ENCODE measurements at places on chromosomes 2 and 18. TPM values are rescaled to one million over a fixed set of nuclear protein-coding genes. Genes with fewer than 3 reads are reported as not detected.

DNA sequence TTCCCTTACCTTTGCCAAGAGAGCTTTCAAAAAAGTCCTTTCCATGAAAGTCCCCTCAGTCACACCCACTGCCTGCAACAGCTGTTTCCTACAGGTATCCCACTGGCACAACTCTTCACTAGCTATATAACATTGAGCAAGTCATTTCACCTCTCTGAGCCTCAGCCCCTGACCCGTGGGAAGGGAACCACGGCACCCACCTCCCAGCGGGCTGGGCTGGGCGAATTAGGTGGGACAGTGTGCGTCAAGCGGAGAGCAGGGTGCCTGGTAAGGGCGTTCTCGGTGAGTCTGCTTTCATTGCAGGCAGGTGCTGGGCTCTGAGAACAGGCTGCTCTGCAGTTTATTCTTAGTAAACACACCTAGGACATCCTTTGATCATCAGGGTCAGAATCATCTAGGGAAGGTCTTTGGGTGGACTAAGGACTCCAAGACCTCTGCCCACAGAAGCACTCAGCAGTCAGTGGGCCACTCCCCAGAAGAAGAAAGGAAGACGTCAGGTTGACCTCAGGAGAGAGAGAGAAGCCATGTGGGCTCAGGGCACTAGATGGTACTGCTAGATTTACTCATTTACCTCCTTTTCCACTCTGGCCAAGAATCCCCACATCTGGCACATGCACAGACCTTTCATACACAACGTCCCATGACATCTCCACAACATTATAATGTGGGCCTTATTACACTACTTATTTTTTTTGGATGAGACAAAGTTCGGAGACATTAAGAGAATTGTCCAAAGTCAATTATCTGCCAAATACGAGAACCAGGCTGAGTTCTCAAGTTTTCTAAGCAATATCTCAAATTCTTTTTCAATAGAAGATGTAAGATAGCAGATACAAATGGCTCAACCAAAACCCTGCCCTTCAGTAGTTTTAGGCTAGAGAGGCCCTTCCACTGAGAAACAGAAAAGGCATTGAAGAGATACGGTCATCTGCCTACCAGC is 79.9 kb downstream of the GALNT14 start:
- no peak for DNase-seq

- no peak for DNase-seq
Measured at GRCh38 chr2:138720035-138720838, 60.0 kb downstream of the NXPH2 start.

GRCh38 chr2:172836347-172836821 is 100.7 kb downstream of the RAPGEF4 start:
- DNase-seq: peak; percentile 80

DNA sequence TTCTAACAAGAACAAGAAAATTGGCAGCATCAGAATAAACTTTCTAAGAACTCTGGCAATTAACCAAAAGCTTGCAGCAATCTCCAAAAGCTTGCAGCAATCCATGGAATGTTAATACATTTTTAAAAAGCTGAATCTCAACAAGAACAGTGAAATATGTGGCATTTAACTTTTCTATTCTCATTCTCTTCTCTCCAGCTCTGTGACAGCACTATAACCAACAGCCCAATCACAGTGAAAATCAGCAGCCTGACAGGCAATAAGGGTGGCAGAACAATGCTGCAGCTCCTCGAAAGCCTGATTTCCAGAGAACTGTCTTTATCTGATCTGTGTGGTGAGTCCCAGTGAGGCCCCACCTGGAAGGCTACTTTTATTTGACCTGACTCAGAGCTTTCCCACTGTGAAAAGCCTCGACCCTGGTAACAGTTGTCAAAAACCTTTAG is 60.0 kb downstream of the TMEM131 start:
- DNase-seq: peak; percentile 78

DNA sequence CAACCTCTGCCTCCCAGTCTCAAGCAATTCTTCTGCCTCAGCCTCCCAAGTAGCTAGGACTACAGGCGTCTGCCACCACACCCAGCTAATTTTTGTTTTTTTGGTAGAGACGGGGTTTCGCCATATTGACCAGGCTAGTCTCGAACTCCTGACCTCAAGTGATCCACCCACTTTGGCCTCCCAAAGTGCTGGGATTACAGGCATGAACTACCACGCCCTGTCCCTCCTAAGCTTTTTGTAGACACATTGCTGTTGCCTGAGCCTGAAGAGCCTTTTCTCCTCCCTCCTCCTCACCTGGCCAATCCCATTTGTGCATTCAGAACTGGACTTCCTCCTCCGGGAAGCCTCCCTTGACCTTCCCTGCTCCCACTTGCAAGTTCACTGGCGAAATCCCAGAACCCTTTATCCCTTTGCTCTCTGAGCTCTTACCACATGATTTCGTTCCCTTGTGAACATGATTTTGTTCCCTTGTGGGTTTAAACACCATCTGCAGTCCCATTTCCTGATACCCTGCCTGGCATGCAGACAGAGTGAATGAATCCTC is 2.6 kb downstream of the C2orf72 start:
- no peak for DNase-seq

- DNase-seq: no peak
Measured at GRCh38 chr18:7618891-7619442, 51.9 kb downstream of the PTPRM start.

DNA sequence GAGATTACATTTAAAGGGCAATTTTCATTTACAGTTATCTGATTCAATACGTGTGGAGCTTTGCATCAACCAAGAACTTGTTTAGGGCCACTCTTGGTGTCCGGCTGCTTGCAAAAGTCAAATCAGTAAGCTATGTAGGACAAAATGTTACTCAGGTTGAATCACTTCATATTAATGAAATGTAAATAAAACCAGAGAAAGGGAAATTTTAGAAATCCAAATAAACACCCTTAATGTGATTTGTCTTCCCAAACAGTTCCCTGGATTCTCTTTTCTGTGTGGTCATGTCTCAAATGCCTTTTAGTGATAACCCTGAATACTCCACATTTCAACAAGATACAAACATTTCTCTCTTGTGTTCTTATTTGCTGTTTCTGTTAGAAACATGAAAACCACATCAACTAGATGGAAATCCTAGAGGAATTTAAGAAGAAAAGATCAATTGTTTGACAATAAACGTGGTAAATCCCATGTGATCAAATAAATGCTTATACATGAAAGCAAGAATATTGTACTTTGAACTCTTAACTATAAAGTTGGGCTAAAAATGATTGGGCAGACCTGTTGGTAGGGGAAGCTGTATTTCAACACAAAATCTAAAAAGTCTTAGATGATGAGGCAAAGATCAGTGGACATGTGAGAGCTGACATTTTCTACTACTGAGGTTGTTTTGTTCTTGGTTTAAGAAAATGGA is 101.3 kb downstream of the CDC42EP3 start:
- no peak for DNase-seq

Gene CCDC141
- 0.88 TPM for total RNA-seq

Gene GALNT14
- 3.2 TPM for total RNA-seq

Gene CDK5R2
- total RNA-seq: 0.20 TPM

Gene HPCAL1
- total RNA-seq: 343 TPM

Gene UPP2
- total RNA-seq: not detected

Gene CRYBA2
- total RNA-seq: 0.20 TPM

DNA sequence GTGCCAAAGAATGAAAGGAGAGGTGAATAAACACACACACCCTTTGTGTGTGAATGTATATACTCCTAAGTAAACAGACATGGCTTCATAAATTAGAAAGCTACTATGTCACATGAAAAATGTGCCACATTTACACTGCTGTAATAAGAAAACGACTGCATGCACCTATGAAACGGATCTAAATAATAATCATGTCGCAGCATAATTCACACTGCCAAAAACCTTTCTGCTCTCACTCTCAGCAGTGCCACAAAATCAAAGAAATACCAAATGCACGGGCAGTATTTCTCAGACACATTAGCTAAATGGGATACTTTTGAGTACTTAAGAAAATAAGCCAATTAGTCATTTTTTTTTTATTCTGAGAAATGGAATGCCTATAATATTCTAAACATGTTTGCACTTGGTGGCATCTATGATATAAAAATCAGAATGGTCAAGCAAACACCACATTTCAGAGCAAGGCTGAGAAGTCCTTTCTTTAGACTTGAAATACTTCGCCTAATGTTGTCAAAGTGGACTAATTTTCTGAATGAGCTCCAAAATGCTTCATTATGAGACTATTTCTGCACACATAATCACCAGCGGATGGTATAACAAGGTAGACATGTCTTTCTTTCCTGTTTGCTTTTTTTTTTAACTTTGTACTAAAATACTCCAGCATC is 6.6 kb downstream of the BCL11A start:
- DNase-seq: no peak

Gene GRHL1
- total RNA-seq: 0.36 TPM

- no peak for DNase-seq
Measured at GRCh38 chr2:71505086-71505769, 51.9 kb downstream of the DYSF start.

GRCh38 chr18:75238100-75238499 is 27.5 kb downstream of the TSHZ1 start:
- DNase-seq: no peak
